ENCODE measurements at places on chromosomes 12 and 14. TPM values are rescaled to one million over a fixed set of nuclear protein-coding genes. Genes with fewer than 3 reads are reported as not detected.

- DNase-seq = no peak
Observed at GRCh38 chr12:113587720-113588119, 116.0 kb upstream of the LHX5 start.

GRCh38 chr12:93373961-93374656 is 3.6 kb upstream of the NUDT4 start:
- peaks cover 9% of the 10 kb centered on the region for H3K4me1 ChIP-seq
- no peak for DNase-seq
- no peak overlapping the region for H3K27ac ChIP-seq
- H3K36me3 ChIP-seq = no peaks in the 10 kb centered on the region
- H3K27me3 ChIP-seq = peaks cover 3% of the 10 kb centered on the region

- H3K36me3 ChIP-seq = no peaks in the 10 kb centered on the region
- no peak overlapping the region for H3K27ac ChIP-seq
- no peak for DNase-seq
- H3K27me3 ChIP-seq = peaks cover 23% of the 10 kb centered on the region
Observed at GRCh38 chr14:68630081-68630571, 162.7 kb downstream of the ZFP36L1 start.

DTX1 gene
- total RNA-seq = 0.21 TPM

- H3K4me1 ChIP-seq = peaks cover 2% of the 10 kb centered on the region
- no peak for DNase-seq
- H3K4me3 ChIP-seq = no peak overlapping the region
- H3K36me3 ChIP-seq = no peaks in the 10 kb centered on the region
- no peak overlapping the region for H3K27ac ChIP-seq
- peaks cover 14% of the 10 kb centered on the region for H3K27me3 ChIP-seq
Observed at GRCh38 chr14:61227884-61228591, 53.1 kb downstream of the TMEM30B start.

SLC10A1 gene
- total RNA-seq = not detected

NGB gene
- total RNA-seq = not detected

- H3K4me1 ChIP-seq = no peaks in the 10 kb centered on the region
- H3K27ac ChIP-seq = no peak overlapping the region
- H3K4me3 ChIP-seq = no peak overlapping the region
- H3K27me3 ChIP-seq = peaks cover 20% of the 10 kb centered on the region
- H3K36me3 ChIP-seq = no peaks in the 10 kb centered on the region
Observed at GRCh38 chr12:102461501-102461900, 18.9 kb downstream of the IGF1 start.

DNA sequence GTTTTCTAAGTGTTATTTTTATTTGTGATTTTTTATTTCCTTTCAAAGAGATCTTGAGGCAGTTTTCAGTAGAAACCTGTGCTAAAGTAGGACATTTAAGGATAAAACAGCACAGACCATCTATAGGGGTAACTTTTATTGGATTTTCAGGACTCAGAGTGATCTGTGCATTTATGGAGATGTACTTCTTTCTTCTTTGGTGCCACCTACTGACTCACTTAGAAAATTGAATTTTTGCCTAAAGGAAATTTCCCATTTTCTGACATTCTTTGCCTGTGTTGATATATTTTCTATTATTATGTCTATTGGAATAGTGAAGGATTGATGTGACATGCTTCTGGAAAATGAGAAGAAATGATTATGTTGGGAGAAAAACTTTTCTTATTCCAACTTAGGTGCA is 113.0 kb downstream of the UNC79 start:
- no peak for DNase-seq
- H3K4me1 ChIP-seq = no peaks in the 10 kb centered on the region
- H3K27ac ChIP-seq = no peak overlapping the region
- H3K27me3 ChIP-seq = peaks cover 21% of the 10 kb centered on the region

KRT6C gene
- not detected for total RNA-seq

DNA sequence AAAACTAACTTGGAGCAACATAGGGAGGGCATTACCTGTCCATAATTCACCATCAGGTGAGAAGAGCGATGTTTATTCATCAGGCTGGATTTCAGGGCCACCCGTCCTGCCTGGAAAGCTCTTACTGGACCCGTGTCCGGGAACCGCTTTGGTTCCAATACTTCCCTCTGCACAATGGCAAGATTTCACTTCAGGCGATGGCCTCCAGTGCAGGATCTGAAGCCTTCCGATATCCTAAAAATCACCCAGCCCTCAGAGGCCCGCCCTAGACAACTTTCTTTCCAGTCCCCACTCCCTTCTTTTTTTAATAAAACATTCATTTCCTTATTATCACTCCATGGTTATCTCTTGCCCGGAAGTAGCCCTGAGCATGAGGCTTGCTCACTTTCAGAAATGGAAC is 92.5 kb downstream of the BCL11B start:
- H3K36me3 ChIP-seq = peaks cover 45% of the 10 kb centered on the region
- H3K27ac ChIP-seq = peak overlapping the region; percentile 93
- peak overlapping the region; percentile 1 for H3K4me3 ChIP-seq

DNA sequence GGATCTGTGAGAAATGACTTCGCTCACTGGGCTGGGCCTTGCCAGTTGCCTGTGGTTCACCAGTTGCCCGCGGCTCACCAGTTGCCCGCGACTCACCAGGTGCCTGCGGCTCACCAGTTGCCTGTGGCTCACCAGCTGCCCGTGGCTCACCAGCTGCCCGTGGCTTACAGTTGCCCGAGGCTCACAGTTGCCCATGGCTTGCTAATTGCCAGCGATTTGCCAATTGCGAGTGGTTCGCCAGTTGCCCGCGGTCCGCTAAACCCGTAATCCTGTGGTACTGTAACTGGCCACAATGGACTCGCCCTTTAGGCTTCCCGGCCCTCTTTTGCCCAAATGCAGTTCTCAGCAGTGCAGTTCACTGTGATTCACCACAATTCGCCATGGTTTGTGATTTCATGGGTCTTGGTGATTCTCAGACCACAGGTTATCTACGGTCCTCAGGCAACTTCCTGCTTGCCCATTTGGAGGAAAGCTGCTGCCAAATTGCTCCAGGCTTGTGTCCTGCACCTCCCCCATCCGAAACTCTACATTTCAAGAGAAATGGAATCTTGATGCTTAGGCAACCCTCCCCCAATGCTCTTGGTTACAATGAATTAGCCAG is 15.0 kb upstream of the MEG3 start:
- DNase-seq = no peak
- no peak overlapping the region for H3K27ac ChIP-seq
- H3K36me3 ChIP-seq = peaks cover 2% of the 10 kb centered on the region
- no peak overlapping the region for H3K4me3 ChIP-seq

All from activated CD4-positive, alpha-beta T cell treated with anti-CD3 and anti-CD28 coated beads, Interleukin-2, amount 10 ng/mL, durations not matched to agents 24 days and 14 days (primary cell).